ENCODE measurements at places on chromosomes 1 and 21. TPM values are rescaled to one million over a fixed set of nuclear protein-coding genes. Genes with fewer than 3 reads are reported as not detected.

Gene OR2G6
- total RNA-seq = not detected

Gene SLFNL1
- total RNA-seq = 0.08 TPM

Gene C1orf174
- total RNA-seq = 51.0 TPM

Gene YOD1
- 10.8 TPM for total RNA-seq

Gene FAM110D
- total RNA-seq = not detected

Gene CAMK2N1
- 0.25 TPM for total RNA-seq

Gene CYP4A22
- total RNA-seq = not detected

Gene RUNX1
- total RNA-seq = 16.6 TPM

Gene PEF1
- total RNA-seq = 61.4 TPM

Gene EPHA10
- not detected for total RNA-seq

Gene NEGR1
- not detected for total RNA-seq

Gene ARHGAP30
- 146 TPM for total RNA-seq

Gene RPS8
- total RNA-seq = 2,658 TPM

Gene VSIG8
- total RNA-seq = not detected

Gene CRYBG2
- total RNA-seq = 5.1 TPM

Gene SPATA45
- not detected for total RNA-seq
